Stimulated activated CD8-positive, alpha-beta memory T cell treated with anti-CD3 and anti-CD28 coated beads, Interleukin-4, amount 100 ng/mL, for 1 hour (primary cell): ENCODE measurements at places on chromosomes 5 and 9.

DNA sequence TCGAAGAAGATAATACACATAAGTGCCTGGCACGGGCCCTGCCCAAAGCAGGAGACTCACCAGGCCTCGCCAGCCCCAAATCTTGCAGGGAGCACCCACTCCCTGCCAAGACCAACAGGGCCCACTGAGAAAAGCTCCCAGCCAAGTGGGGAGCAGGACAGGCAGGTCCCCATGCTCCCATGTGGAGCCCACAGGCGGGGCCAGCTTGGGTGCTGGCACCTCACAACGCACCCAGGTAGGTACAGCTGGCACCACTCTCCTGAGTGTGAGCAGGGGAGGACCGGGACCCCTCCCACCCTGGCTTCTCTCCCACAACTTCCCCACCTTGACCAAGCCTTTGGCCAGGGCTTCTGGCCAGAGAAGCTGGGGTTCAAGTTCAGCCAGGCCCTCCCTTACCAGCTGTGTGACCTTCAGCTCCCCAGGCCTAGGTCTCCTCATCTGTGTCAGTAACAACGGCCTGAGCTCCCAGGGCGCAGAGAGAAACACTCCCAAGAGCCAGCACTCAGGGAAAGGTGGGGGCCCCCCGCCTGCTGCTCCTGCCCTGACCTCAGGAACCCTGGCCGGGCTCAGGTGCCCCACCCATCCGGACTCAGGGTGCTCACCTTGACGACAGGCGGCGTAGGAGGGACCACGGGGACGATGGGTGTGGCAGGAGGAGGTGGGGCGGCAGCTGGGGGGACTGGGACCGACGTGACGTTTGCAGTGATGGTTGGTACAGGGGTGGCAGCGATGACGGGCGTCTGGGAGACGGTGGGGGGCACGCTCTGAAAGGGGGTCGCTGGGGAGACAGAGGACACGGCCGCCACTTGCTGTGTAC, 17.8 kb downstream of the BRD3 start:
- DNase-seq, result no peak

DNA sequence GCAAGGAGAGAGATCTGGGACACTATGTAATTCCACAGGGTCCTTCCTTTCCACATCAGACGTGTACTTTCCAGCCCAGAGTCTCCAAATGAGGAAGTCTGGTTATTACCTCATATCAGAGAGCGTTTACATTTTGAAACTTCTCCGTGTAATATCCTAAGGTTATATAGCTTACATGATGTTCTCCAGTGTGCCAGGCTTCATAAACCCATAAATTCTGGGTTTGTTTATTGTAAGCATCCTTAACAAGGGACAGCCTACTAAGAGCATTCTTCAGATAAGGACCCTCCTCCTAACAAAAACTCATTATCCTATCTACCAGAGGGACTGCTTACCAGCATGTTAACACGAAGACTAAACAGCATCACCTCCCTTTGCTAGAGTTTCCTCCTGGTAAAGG, 17.9 kb downstream of the SRFBP1 start:
- DNase-seq, result no peak

DNA sequence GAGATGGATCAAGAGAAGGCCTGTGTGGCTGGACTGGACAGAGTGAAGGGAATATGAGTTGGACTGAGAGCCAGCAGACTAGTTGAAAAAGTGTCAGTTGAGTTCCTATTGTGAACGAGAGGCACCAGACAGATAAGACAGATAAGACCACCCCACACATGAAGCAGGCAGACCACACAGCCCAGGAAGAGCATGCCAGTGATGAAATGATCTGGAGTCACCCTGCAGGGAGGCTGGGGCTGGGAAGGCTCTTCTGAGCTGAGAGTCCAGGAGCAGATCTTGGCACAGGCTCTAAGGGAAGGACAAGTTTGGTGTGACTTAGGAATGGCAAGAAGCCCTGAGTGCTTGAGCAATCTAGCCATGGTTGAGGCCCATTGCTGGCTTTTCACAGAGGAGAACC, 10.6 kb upstream of the SLC25A48 start:
- DNase-seq, result no peak

DNA sequence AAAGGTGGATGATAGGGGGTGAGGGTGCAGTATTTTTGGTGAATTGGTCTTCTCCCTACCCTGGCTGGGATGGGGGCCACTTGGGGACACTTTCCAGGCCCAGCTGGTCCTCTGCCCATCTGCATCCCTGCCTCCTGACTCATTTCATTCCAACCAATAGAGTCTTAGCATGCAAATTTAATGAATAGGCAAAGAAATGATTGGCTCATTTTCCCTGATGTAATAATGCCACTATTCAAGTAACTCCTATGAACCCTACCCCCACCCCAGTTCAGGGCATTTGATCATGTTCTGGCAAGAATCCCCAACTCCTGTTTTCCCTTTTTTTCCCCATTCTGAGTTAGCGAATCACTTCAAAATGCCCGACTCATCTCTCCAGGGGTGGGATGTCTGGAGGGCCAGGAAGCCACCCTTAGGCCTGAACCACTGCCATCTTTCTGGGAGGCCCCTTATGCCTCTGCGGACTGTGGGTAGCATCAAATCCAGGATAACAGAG, 56.7 kb downstream of the PCDH1 start:
- no peak for DNase-seq

GRCh38 chr5:17355586-17356346, 138.3 kb downstream of the BASP1 start:
- no peak for DNase-seq

DNA sequence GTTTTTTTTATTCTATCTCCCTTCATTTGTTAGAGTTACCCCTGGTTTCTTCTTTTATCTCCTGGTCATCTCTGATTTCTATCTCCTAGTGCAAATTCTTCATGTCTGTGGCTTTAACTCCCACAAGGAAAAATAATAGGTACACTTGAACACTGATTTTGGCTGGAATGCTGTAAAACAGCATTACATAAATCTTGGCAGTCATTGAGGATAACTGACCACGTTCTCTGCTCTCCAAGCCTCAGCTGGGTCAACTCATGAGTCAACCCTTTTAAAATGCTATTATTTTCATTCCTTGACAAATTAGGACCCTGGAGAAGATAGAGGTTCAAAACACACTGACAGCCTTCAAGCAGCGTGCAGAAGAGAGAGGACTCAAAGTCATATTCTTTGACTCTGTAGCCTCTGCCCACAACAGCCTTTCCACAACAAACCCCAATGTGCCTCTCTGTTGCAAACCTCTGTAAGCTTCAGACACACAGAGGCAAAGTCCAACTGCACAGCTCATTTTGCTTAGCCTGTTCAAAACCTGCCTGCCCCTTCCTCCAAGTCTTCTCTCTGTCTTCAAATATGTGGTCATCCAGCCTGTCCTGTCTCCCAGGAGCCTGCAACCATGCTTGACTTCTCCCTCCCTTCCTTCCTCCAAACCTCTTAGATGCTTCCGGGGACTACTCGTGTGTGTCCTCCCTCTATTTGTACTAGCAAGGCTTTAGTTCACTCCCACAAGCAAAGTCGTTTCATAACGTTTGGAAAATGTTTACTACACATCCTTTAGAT, 398.4 kb downstream of the MED10 start:
- no peak for DNase-seq

DNA sequence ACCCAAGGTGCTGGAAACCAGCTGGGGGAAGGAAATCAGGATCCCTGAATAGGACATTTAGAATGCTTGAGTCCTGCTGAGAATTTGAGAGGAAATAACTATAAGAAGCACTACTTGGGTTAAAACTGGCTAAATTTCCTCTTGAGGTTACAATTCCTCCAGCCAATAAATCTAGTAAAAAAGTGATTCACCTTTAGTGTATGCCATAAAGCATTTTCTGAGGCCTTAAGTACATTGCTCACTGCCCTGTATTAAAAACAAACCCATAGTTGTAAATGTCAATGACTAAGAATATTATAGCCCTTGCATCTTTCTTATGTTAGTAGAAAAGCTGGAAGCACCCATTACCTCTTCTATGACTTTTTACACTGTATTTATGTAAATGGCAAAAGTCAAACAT, 634.7 kb upstream of the ARRDC3 start:
- DNase-seq, result no peak

GRCh38 chr9:93049491-93049890, 9.0 kb upstream of the SUSD3 start:
- no peak for DNase-seq

- peak; percentile 14 for DNase-seq
Measured at GRCh38 chr5:39072925-39073766, 1.1 kb downstream of the RICTOR start.

DNA sequence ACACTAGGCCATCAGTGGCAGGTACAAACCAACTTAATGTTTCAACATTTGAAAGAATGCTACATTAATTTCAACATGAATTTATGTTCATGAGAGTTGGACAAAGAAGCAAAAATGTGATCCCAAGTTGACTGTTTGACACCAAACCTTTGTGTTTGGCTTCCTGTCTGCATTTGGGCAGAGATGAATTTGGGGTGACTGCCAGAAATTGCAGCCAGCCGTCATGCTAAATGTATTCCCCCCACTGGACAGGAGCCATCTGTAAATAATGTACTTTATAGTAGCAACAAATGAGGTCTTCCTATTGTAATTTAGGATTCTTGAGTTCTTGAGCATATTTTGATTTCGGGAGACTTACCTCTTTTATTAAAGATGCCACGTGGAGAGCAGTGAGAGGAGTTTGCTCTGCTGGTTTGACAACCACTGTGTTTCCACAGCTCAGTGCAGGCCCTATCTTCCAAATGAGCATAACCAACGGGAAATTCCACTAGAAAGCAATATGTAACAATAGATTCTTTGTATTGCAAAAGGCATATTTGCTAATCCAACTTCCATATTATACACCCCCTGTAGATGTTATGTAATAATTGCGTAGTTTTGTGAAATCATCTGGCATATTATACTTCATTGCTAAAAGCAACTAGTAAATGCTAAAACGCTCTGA, 27.6 kb downstream of the ALDH1A1 start:
- no peak for DNase-seq

DNA sequence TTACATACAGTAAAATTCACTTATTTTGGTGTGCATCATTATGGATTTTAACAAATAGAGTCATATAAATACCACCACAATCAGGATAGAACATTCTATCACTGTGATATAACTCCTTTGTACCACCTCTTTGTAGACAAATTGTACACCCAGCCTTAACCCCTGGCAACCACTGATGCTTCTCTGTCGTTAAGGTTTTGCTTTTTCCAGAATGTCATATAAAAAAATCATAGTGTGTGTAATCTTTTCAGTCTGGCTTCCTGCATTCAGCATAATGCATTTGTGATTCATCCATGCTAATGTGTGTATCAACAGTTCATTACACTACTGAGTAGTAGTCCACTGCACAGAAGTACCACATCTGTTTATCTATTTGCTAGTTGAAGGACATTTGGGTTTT, 81.2 kb downstream of the ARSB start:
- no peak for DNase-seq

DNA sequence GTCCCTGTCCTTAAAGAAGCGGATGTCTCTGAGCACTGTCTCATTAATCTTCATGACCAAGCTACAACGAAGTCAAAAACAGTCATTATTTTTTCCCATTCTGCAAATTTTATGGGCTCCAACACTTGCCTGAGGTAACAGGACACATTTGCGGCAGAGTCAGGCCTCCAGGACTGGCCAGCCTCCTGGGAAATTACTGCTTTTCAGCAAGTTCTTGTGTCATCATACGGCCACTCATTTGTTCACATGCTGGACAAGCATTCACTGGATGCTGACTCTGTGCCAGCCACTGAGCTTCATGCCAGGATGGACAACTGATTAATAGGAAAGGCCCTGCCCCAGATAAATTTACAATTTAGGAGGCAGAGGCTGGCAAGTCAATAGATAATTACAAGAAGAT, 305.7 kb downstream of the ACTL7B start:
- no peak for DNase-seq

GRCh38 chr5:11617080-11617479, 287.2 kb downstream of the CTNND2 start:
- no peak for DNase-seq

- DNase-seq, result no peak
Measured at GRCh38 chr5:91941588-91941987, 558.5 kb upstream of the ARRDC3 start.

DNA sequence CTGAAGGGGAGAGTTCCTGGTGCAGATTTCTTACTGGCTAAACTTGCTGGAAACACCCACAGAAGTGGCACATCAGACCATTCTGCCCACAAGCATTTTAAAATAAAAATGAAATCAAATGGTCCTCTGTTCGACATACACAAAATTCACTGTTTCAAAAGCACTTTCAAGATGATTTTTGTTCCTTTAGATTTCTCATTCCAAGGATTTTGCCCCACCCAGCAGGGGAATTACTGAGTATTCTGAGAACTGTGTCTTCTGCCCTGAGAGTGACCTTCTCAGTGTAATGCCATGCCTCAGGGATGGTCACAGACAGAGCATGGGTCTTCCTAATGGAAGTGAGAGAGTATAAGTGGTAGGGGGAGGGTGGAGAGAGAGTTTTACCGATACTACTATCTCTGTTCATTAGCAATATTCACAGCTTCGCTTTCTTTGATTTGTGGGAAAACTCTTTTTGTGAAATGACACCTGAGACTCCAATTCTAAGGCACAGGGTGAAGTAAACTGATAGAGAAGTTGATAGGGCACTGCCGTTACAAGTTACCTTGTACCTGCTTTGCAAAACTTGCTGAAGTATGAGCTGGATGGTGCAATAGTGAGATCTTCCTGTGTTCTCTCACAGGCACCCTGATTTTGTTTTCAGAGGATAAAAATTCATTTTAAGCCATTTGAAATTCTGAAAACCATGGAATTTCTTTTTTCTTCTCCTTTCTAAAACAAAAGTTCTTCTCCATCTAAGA, 95.8 kb upstream of the CD180 start:
- no peak for DNase-seq

GRCh38 chr5:43192558-43193180, 644 bp downstream of the NIM1K start:
- DNase-seq, result no peak

- no peak for DNase-seq
Measured at GRCh38 chr5:103589357-103589756, 26.8 kb upstream of the NUDT12 start.

- no peak for DNase-seq
Measured at GRCh38 chr5:40165789-40166728, 513.7 kb upstream of the PTGER4 start.

DNA sequence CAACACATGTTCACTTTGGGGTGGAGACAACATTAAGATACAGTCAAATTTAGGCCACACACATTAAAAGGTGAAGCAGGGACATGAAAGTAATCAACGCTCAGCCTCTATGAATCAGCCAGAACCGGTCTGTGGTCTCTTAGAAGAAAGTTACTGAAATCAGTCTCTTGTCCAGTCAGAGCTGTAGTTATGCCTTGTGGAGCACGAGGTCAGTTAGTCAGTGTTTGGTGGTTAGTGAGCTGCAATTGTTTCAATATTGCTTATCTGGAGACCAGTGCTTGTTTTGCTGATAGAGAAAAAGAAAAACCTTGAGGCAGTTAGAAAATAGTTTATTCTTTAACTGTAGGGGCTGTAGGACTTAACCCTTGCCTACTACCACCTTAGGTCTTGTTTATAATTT, 157.8 kb upstream of the RASEF start:
- no peak for DNase-seq
